ENCODE measurements at places on chromosomes 2 and 18. TPM values are rescaled to one million over a fixed set of nuclear protein-coding genes. Genes with fewer than 3 reads are reported as not detected.
A peak's percentile ranks its signal among the peaks of the same experiment; 100 is the strongest.

The C2orf81 gene
- total RNA-seq: 1.5 TPM

The MROH2A gene
- not detected for total RNA-seq

The FHL2 gene
- 120 TPM for total RNA-seq

The TMEM247 gene
- total RNA-seq: not detected

The CRYGD gene
- total RNA-seq: not detected

DNA sequence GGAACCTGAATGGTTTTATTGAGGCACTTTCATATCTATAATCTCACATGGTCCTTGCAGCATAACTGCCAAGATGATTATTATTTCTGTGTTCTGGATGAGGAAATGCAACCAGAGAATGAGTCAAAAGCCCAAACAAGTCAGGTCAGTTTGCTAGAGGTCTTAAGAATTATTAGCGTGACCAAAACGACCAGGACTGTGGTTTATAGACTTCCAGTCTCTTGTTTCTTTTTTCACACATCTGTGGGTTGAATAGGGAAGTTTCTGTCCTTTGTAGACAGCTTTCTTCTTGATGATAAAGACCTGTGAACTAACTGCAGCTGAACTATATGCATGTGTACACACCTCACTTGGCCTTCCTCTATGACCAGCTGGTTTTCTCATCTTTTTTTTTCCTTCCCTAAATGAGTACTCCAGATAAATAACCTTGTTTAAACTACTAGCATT is 13.9 kb downstream of the ADAM23 start:
- H3K4me1 ChIP-seq: no peaks in the 10 kb centered on the region
- H3K4me3 ChIP-seq: no peak overlapping the region
- DNase-seq: peak; percentile 45
- H3K27ac ChIP-seq: no peak overlapping the region
- H3K36me3 ChIP-seq: no peaks in the 10 kb centered on the region
- H3K27me3 ChIP-seq: no peaks in the 10 kb centered on the region

DNA sequence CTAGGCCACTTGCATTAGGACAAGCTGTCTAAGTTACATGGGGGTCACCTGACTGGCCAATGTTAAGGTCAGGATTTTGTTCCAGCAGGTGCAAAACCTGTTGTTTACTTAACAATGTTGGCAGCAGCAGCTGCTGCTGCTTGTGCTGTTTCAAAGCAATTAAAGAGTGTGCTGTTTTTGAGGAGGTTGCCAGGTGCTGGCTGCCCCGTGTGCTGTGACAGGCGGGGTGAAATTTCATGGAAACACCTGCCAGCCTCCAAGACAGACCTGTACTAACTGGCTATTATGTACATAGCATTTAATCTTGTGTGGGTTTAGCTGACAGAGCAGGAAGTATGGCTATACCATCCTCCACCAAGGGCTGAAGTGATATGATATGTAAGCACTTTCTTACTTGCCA is 224.9 kb downstream of the ASXL3 start:
- no peaks in the 10 kb centered on the region for H3K36me3 ChIP-seq
- no peaks in the 10 kb centered on the region for H3K27me3 ChIP-seq
- H3K27ac ChIP-seq: no peak overlapping the region
- no peak for DNase-seq

- DNase-seq: peak; percentile 51
- no peak overlapping the region for H3K27ac ChIP-seq
- no peak overlapping the region for H3K4me3 ChIP-seq
- no peaks in the 10 kb centered on the region for H3K36me3 ChIP-seq
- H3K27me3 ChIP-seq: no peaks in the 10 kb centered on the region
These were observed 174.7 kb downstream of the MC4R start for GRCh38 chr18:60197671-60198462.

GRCh38 chr18:47558110-47558750 is 306.8 kb upstream of the SKOR2 start:
- no peak overlapping the region for H3K27ac ChIP-seq
- H3K4me1 ChIP-seq: no peaks in the 10 kb centered on the region
- DNase-seq: no peak

- DNase-seq: no peak
- no peaks in the 10 kb centered on the region for H3K36me3 ChIP-seq
These were observed 10.3 kb upstream of the ATOH8 start for GRCh38 chr2:85743304-85743978.

- H3K36me3 ChIP-seq: no peaks in the 10 kb centered on the region
- no peak overlapping the region for H3K27ac ChIP-seq
- H3K27me3 ChIP-seq: no peaks in the 10 kb centered on the region
These were observed 357.0 kb downstream of the TSN start for GRCh38 chr2:122112216-122113005.

DNA sequence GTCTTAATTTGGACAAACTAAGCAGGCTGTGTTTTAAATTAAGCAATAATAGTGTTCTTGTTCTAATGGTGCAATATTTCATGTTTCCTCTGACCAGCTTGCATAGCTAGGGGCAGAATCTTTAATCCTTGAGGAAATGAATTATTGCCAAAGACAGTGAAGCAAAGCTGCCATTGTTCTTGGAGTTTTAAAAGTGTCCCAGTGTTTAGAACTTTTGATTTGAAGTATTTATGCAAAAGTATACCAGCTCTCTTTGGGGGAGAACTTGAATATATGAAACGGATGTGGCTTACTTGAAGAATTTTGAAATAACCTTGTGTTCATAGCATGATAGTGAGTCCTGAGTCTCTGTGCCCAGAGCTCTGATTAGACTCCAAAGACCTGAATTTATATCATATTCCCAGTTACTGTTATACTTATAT is 33.4 kb downstream of the ITGA6 start:
- no peaks in the 10 kb centered on the region for H3K27me3 ChIP-seq
- H3K27ac ChIP-seq: no peak overlapping the region
- H3K4me3 ChIP-seq: no peak overlapping the region

GRCh38 chr2:176419591-176420071 is 150.4 kb downstream of the MTX2 start:
- H3K4me3 ChIP-seq: no peak overlapping the region
- H3K36me3 ChIP-seq: no peaks in the 10 kb centered on the region
- peak overlapping the region; percentile 48 for H3K27ac ChIP-seq
- no peaks in the 10 kb centered on the region for H3K4me1 ChIP-seq
- no peaks in the 10 kb centered on the region for H3K27me3 ChIP-seq
- DNase-seq: peak; percentile 89

DNA sequence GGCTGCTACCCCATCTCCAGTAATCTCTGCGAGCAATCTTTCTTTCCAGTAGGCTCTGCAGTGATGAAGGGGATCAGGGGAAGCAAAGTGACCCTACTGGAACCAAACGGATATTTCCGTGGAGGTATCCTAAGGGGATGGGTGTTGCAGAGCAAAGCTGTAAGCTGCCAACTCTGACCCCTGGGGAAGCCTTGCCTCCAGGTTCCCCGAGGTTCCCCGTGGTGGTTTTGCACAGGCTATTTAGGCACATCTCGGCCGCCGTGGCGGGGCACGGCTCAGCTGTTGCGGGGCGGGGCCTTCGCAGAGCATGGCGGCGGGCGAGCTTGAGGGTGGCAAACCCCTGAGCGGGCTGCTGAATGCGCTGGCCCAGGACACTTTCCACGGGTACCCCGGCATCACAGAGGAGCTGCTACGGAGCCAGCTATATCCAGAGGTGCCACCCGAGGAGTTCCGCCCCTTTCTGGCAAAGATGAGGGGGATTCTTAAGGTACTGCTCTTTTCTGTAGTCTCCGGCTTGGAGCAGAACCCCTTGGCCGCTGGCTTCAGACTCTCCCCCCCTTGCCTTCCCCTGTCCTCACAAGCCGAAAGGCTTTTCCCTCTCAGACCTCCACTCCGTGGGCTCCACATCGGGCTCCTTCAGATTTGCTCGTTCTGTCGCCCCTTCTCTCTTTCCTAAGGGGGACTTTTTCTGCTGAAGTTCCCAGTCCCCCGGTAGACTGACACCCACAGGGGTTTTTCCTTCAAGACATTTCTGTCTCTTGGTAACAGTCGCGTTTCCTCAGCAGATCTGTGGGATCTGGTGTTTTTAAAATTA is at the start of gene COMMD1:
COMMD1 (plus strand) TSS at position 303 of the 814 bp plus-strand sequence; CDS start at position 308, 5 bp downstream.
- no peaks in the 10 kb centered on the region for H3K27me3 ChIP-seq
- no peaks in the 10 kb centered on the region for H3K36me3 ChIP-seq

- no peaks in the 10 kb centered on the region for H3K27me3 ChIP-seq
- no peaks in the 10 kb centered on the region for H3K4me1 ChIP-seq
- H3K4me3 ChIP-seq: no peak overlapping the region
- peak; percentile 40 for DNase-seq
- H3K27ac ChIP-seq: no peak overlapping the region
- no peaks in the 10 kb centered on the region for H3K36me3 ChIP-seq
These were observed 65.9 kb upstream of the AFF3 start for GRCh38 chr2:100208141-100208770.

DNA sequence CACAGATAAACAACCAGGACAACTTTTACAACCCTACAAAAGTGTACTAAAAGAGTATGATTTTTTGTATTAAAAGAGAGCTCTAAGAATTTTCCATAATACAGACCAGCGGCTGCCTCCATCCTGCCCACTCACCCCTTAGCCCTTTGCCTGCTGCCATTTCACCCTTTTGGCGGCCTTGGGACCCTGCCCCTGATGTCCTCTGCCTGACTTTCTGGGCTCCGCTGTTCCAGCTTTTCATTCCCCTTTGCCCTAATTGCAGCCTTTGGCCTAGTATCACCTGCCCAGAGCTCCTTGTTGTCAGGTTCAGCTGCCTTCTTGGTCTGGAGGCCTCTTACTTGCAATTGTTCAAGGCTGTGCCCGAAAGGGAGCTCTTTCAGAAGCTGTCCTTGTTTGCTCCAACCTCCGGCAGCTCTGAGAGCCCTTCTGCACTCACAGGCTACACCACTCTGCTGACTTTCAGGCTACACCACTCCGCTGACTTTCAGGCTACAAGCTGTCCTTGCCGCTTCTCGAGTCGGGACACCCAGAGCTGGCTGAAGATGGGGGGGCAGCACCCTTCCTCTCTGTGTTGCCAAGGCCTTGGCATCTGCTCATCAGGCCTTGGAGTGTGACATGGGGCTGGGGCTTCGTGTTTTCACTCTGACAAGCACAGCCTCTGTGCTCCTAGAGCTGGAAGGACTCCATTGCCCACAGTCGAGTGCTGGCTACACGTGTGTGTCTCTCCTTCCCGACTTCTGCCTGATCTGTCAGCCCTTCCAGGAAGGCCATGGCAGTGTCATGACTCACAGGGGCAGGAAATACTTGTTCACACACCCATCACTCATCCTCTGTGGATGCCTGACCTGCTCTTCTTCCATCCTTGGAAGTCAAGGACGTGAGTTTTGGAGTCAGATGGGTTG is 43.1 kb upstream of the HDAC4 start:
- H3K27ac ChIP-seq: no peak overlapping the region
- no peak overlapping the region for H3K4me3 ChIP-seq
- DNase-seq: peak; percentile 73
- H3K27me3 ChIP-seq: no peaks in the 10 kb centered on the region

DNA sequence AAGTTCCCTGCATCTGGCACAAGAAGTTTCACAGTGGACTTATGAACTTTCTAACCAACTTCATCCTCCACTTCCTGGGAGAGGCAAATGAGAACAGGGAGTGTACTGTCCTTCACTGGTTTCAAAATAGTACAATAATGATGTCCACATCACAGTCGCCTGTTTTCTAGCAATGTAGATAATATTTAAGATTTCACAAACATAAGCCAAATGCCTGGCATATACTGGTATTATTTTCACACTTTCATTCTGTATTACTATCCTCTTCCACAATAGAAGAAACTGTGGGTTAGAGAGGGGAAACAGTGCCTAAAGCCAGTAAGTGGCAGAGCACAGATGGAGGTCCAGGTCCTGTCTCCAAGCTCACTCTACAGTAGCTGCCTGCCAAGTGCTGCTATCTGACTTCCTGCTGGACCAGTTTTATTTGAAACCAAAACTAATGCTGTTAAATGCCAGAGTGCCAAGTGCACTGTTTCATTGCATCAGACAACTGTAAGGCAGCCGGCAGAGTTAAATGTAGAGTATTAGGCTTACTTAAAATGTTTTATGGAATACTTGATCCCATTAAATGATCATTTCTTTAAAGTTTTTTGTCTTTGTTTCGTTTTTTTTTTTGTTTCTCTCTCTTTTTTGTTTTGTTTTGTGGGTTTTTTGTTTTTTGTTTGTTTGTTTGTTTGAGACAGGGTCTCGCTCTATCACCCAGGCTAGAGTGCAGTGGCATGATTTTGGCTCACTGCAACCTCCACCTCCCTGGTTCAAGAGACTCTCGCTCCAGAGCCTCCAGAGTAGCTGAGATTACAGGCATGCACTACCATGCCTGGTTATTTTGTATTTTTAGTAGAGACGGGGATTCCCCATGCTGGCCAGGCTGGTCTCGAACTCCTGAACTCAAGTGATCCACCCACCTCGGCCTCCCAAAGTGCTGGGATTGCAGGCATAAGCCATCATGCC is 15.1 kb downstream of the COBLL1 start:
- peak; percentile 44 for DNase-seq
- no peaks in the 10 kb centered on the region for H3K36me3 ChIP-seq
- no peaks in the 10 kb centered on the region for H3K27me3 ChIP-seq
- H3K4me3 ChIP-seq: no peak overlapping the region
- H3K27ac ChIP-seq: no peak overlapping the region

- H3K36me3 ChIP-seq: no peaks in the 10 kb centered on the region
- no peak for DNase-seq
- H3K4me1 ChIP-seq: no peaks in the 10 kb centered on the region
- no peaks in the 10 kb centered on the region for H3K27me3 ChIP-seq
These were observed 190.2 kb upstream of the LYPD1 start for GRCh38 chr2:132860220-132860619.

GRCh38 chr2:869357-869871 is 81.2 kb upstream of the SNTG2 start:
- no peaks in the 10 kb centered on the region for H3K27me3 ChIP-seq
- no peaks in the 10 kb centered on the region for H3K36me3 ChIP-seq
- no peaks in the 10 kb centered on the region for H3K4me1 ChIP-seq
- H3K27ac ChIP-seq: no peak overlapping the region

DNA sequence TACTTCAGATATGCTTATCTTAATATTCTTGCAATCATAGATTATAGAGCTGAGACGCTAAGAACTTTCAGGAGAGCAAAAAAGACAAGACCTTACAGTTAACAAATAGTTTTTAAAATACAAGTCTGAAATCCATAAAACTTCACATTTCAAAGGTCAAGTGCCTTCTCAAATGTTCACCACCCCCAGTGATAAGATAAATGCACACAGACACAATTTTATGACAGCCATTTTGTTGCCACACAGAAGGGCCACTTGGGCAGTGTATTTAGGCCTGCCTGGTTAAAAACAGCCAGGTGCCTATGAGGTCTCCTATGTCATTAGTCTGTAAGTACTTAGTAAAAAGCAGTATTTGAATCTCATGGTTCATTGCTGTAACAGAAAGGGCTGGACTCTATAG is 8.1 kb upstream of the PSTPIP2 start:
- H3K27me3 ChIP-seq: no peaks in the 10 kb centered on the region
- H3K4me1 ChIP-seq: no peaks in the 10 kb centered on the region
- no peak overlapping the region for H3K27ac ChIP-seq
- H3K4me3 ChIP-seq: no peak overlapping the region

Measured in fibroblast of lung (primary cell).